ENCODE measurements at places on chromosomes 2 and 18. TPM values are rescaled to one million over a fixed set of nuclear protein-coding genes. Genes with fewer than 3 reads are reported as not detected.

CYP27C1 gene
- total RNA-seq, result not detected

INHBB gene
- not detected for total RNA-seq

QPCT gene
- total RNA-seq, result 11.2 TPM

KIF5C gene
- 0.14 TPM for total RNA-seq

SMARCAL1 gene
- 21.2 TPM for total RNA-seq

Measured in placental pericyte (primary cell).